ENCODE measurements at places on chromosomes 6 and 20.

DNA sequence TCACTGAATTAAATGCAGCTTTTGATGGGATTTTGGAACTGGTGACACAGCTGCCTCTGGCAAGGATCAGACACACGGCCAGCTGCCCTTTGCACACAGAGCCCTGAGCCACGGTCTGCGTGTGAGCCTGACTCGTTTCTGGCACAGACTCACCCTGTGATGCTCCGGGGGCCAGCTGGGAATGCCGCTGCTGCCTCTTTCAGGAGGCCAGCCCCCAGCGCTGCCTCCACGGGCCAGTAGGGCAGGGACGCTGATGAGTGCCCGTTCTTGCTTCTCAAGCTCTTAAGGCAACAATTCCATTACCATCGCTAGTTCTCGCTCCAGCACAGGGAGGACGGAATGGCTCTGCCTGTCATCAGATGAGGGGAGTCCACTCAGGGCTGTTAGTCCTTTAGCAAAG, 61.6 kb downstream of the IRF4 start:
- no peak for DNase-seq

GRCh38 chr6:110246378-110246777, 66.2 kb downstream of the CDC40 start:
- no peak for DNase-seq

DNA sequence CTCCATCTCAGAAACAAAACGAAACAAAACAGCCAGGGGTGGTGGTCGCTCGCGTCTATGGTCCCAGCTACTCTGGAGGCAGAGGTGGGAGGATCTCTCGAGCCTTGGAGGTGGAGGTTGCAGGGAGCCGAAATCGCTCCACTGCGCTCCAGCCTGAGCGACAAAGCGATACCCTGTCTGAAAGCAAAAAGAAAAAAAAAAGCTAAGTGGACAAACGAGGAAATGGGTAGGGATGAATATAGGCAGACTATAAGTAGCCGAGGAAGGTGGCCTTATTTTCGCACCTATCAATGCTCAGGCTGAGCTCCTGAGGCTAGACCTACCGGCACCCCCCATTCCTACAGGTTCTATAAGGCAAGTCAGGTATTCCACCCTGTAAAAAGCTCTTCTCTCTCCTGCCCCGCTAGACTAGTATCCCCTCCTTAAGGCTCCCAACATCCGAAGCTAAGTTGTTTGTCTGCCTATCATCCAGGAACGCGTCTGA, 650 bp upstream of the CASP8AP2 start:
- DNase-seq: peak; percentile 36

- DNase-seq: no peak
Observed at GRCh38 chr6:161019324-161019839, 27.8 kb downstream of the MAP3K4 start.

GRCh38 chr20:62952968-62953838, 694 bp downstream of the SLC17A9 start:
- DNase-seq: no peak

GRCh38 chr6:124947971-124948451, 14.2 kb upstream of the RNF217 start:
- DNase-seq: peak; percentile 30

- no peak for DNase-seq
Observed at GRCh38 chr6:142783499-142783898, 161.5 kb downstream of the HIVEP2 start.

DNA sequence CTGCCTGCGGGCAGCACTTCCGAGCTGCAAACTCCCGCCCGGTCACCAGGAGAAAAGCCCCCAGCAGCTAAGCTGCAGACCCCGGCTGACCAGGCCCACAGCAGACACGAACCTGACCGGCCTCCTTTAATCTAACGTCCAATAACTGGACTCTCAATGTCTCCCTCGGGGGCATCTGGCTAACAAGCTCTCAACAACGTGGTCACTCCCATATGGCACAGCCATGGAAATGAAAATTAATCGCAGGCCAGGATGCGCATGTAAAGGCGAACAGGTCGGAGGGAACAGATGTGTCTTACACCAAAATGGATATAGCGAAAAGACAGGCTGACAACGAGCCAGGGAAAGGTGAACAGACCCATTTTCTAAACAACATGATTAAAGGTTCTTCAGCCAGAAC, 44.4 kb upstream of the SMOC2 start:
- no peak for DNase-seq

GRCh38 chr6:131061751-131062119, 1.3 kb downstream of the EPB41L2 start:
- peak; percentile 33 for DNase-seq

DNA sequence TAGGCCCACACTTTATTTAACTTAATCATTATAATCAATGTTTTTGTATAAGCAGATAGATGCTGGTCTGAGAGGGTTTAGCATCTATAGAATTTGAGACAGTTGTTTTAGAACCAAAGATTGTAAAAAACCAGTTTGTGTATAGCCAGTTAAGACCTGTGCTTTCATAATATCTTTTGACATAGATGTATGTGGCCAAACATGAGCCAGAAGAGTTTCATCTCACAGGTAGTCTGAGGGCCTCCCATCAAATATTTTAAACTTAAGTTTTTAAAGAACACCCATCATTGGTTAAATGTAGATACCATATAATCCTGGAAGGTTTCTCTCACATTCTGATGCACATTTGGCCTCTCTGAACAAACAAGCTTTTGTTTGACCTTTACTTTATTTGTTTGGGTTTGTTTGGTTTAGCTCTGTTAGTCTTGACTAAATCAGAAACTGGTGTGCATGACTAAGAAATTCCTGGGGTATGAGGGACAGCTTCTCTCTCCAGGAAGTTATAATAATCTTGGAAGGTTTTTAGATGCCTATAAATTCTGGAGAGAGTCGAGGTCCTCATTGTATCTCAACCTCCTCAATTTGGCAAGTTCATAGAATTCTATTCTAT, 58.0 kb upstream of the TMEM200A start:
- DNase-seq: peak; percentile 62

- DNase-seq: no peak
Observed at GRCh38 chr6:119171864-119172588, 93.6 kb upstream of the FAM184A start.

DNA sequence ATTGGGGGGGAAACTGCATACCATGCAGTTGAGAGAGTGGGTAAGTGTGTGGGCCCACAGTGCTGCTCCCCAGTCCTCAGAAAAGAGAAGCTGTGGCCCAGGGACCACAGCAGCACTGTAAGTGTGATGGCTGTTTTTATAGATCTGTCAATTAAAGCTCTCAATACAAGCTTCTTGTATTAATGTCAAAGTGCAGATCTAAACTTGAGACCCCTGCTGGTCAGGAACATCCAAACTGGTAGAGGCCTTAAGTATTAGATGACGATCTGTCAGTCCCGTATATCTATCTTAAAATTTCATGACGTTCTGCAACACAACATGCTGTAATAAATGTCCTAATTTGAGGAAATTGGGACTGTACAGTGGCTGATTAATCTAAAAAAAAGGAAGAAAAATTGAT, 74.8 kb downstream of the TULP4 start:
- no peak for DNase-seq

- no peak for DNase-seq
Observed at GRCh38 chr6:24875534-24875901, 60.2 kb downstream of the RIPOR2 start.

DNA sequence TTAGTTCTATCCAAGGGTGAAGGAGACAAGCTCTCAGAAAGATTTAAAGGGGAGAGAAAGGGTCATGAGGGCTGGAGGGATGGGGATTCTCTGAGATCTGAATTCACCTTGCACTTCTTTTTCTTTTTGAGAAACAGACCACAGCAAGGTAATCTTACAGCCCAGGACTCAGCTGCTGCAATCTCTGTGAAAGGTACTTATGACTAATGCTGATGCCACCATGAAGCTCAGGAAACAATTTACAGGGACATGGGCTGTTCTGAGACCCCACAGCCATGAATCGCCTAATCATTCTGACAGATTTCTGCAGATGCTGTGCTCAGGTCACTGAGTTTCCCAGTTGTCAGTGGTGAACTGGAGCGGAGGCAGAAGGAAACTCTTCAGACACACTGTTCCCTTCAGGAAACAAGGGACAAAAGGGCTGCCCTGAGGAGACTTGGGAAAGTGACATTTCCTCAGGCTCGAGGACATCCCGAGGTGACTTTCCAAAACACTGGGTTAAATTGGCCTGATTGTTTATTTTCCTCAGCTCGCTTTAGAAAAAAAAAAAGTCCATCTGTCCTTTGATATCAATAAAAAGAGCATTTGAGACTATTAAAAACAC, 103.8 kb upstream of the PLCB4 start:
- DNase-seq: peak; percentile 18

GRCh38 chr6:3337521-3338350, 79.0 kb downstream of the PSMG4 start:
- DNase-seq: peak; percentile 19
